ENCODE measurements at places on chromosomes 5 and 9.

- DNase-seq = peak; percentile 39
Observed at GRCh38 chr9:130172858-130173665, 858 bp downstream of the NCS1 start.

- DNase-seq = peak; percentile 69
Observed at GRCh38 chr5:159156426-159157238, 52.7 kb downstream of the RNF145 start.

DNA sequence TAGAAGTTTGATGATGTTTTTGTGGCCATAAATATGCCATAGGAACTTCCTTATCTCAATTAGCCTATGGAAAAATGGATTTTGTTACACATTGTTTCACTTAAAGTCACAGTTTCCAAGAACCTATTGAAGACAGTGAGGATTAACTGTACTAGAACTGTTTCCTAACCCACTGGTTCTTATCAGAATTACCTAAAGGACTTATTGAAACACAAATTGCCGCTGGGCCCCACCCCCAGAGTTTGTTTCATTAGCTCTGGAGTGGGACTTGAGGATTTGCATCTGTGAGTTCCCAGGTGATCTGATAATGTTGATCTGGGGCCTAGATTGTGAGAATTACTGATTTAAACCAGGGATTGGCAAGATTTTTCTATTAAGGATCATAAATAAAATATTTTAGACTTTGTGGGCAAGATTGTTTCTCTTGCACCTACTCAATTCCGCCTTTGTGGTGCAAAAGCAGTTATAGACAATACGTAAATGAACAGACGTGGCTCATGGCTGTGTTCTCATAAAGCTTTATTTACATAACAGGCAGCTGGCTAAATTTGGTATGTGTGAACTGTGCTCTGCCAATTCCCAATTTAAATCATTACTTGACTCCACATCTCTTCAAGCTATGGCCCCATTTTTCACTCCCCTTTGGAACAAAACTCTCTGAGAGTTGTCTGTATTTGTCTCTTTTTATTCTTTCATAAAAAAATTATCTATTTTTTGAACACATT, 9.3 kb downstream of the JAK2 start:
- no peak for DNase-seq

DNA sequence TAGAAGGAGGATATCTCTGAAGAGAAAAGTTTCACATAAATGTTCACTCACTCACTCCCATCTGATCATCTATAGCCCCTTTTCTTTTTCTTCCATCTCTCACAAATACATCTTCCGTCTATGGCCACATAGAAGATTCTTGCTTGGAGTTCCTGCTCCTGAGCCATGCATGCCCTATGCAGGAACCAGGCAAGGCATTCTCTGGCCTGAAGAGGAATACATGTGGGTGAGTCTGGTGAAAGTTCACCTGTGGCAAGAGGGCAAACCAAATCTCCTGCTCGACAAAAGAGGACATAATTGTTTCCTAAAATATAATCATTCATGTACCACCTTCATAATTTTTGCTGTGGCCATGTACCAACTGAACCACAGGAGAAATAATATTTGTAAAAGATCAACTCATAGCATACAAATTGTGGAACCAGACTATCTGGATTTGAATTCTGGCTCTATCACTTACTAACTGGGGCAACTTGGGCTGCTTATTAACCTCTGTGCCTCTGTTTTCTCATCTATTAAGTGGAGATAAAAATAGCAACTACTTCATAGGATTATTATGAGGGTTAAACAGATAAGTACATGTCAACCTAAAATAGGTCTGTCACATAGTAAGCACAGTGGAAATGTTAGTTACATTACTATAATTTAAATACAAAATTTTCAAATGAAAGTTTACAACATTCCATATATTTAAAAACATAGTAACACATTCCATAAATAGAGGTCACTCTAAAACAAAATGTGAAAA, 121.2 kb upstream of the NFIB start:
- no peak for DNase-seq

DNA sequence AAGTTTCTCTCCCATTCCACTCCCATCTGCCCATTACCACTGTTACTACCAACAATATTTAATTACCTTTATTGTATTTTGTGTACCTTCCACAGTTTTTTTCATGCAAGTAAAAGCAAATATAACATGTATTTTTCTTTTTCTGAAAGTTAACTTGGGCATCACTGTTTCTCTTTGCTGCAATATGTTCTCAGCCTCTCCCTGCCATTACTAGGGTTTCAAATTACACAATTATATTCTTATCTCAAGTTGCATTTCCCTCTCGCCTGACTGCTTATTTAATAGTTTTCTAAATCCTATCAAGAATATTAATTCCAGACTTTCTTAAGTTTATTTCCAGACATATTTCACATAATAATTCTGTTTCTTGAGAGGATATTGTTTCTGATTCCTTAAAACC, 46.9 kb upstream of the GAS1 start:
- DNase-seq = no peak
